ENCODE measurements at places on chromosomes 12 and 14. TPM values are rescaled to one million over a fixed set of nuclear protein-coding genes. Genes with fewer than 3 reads are reported as not detected.

HVCN1 gene
- 0.55 TPM for total RNA-seq

MIP gene
- 0.91 TPM for total RNA-seq

TTC7B gene
- total RNA-seq = 39.0 TPM

LMNTD1 gene
- total RNA-seq = not detected

FIGNL2 gene
- 1.8 TPM for total RNA-seq

GPR84 gene
- total RNA-seq = 0.35 TPM

MAP1LC3B2 gene
- not detected for total RNA-seq

FBLN5 gene
- total RNA-seq = 20.3 TPM

AQP6 gene
- total RNA-seq = 0.31 TPM

PTHLH gene
- not detected for total RNA-seq

OR4E2 gene
- not detected for total RNA-seq

TPCN1 gene
- total RNA-seq = 34.6 TPM

SIX6 gene
- total RNA-seq = not detected

DLGAP5 gene
- 0.39 TPM for total RNA-seq

FOXN3 gene
- total RNA-seq = 60.8 TPM

MORN3 gene
- total RNA-seq = 0.09 TPM

BBOF1 gene
- total RNA-seq = 0.81 TPM

SLC6A15 gene
- total RNA-seq = not detected

ACOT6 gene
- total RNA-seq = 0.68 TPM

SMIM41 gene
- not detected for total RNA-seq

JDP2 gene
- 8.3 TPM for total RNA-seq

KSR2 gene
- 0.02 TPM for total RNA-seq

NRXN3 gene
- 0.18 TPM for total RNA-seq

SIX1 gene
- total RNA-seq = not detected

PRH2 gene
- total RNA-seq = not detected

TMEM229B gene
- 1.7 TPM for total RNA-seq

OLR1 gene
- not detected for total RNA-seq

LTB4R2 gene
- 4.7 TPM for total RNA-seq

All from right lobe of liver (tissue), 6 donors.